ENCODE measurements at places on chromosomes 2 and 18.

DNA sequence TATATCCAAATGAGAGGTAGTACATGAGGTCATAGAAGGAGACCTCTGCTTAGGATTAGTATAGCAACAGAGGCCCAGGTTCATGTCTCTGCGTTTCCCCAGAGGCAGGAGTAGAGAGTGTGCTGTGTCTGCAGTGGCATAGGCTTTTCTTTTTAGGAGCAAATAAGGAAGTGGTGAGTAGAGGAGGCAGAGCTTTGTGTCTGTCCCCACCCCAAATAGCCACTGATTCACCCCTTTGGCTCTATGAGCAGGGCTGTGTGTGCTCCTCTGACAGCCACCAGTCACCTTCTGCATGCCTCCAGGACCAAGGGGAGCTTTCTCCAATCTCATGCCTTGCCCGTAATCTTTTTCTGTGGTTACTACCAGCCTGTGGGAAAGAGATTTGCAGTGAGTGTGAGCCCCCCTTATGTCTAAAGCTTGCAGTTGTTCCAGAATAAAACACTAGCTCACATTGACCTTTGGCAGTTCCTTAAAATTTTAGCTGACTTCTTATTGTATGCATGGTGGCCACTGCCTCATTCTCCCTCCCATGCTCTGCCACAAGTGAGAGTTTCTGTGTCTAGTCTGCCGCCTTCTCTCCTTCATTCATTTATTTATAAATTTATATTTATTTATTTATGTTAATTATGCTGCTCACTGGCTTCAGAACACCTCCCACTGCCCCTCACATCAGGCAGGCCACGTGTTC, 23.5 kb upstream of the ELAC1 start:
- DNase-seq: no peak

- DNase-seq: no peak
Observed at GRCh38 chr18:79698668-79699335, 19.2 kb downstream of the CTDP1 start.

DNA sequence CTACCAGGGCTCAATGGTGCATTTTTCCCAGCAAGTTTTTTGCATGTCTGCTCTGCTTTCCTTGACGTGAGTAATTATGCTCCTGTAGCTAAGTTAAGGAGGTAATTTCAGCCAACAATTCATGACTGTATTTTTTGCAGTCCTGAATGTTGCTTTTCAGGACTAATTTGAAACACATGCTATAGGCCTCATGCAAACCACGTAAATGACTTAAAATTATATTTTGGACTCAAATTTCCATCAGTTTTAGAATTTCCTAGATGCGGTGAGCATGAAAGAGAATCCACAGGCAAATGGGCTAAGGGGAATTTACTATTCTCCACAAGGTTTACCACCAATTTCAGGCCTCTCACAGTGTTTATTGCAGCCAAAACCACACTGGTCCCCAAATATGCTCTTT, 589.9 kb upstream of the LRRTM1 start:
- no peak for DNase-seq

GRCh38 chr2:219358170-219359075, 25.9 kb upstream of the RESP18 start:
- no peak for DNase-seq

GRCh38 chr2:62215306-62216064, 19.6 kb downstream of the B3GNT2 start:
- DNase-seq: no peak

DNA sequence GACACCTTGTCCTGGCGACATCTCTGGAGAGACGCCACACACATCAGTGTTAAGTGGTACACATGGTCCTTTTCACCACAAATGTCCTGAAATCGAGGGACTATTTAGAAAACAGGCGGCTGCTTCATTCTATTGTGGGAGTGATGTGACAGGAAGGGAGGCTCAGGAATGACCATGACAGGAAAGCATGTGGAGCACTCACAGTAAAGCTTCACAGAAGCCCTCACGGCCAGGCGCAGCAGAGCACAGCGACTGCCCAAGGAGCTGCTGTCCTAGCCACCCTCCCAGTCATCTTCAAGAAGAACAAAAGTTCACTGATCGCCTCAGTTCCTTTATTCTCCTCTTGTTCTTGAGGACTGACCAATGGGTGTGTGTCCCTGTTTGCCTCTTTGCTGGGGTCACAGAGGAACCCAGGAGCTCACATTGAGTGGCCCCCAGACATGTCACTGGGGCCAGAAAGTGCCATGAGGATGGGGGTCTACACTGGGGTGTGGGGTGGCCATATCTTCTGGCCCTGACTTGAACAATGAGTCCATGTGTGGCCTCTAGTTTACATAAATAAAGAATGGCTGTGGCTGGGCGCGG, 84.6 kb upstream of the RANBP2 start:
- no peak for DNase-seq

DNA sequence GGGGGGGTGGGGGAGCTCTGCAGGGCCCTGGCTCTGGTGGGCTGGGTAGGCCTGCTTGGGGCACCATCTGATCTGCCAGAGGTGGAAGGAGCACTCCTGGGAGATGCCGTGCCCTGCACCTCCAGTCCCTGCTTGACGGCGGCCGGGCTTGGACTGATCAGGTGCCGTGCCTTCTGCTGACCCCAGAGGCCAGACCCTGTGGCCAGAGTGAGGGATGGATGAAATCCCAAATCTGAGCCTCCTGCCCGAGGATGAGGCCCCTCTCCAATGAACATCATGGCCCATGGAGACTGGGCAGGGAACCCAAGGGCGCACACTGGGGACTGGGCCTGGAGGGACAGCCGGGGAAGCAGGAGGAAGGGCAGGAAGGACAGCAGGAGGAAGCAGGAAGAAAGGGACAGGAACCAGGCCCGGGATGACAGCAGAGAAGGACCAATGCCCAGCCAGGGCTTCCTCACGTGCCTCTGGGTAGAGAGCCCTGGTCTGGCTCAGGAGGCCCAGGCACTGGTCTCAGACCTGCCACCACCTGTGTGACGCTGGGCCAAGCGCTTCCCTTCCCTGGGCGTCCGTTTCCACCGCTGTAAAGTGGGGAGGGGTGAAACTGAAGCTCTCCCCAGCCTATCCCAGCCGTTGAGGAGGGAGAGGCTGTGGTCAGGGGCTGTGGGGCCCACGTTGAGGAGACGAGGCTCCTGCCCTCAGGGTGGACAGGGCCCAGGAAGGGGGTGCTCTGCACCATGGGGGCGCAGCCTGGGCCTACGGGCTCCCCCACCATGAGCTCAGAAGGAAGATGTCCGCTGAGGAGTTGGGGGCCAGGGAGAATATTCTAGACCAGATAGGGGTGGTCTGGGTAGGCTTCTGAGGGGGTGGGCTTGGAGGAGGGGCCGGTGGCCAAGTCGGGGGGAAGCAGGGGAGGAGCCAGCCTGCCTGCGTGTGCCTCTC, 1.0 kb upstream of the GPR35 start:
- no peak for DNase-seq

GRCh38 chr2:25885933-25886332, 7.6 kb upstream of the ASXL2 start:
- no peak for DNase-seq

DNA sequence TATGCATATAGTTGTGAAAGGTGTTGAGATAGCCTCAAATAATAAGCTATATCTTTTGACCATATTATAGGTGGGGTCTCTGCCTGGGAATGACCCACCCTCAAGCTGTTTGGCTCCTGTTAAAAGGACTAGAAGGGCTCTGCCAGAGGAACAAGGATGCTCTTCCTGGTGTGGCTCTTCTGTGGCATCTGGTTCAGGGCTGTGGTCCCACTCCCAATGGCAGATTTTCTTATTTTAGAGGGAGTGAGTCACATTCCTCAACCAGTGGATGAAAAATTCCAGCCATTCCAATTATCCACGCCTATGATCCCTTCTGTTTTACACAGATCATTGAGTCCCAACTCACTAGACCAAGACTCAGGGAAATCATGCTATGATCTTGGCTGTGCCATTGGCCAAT, 119.9 kb downstream of the PARD3B start:
- no peak for DNase-seq

GRCh38 chr18:11412811-11413210, 196.6 kb upstream of the SLC35G4 start:
- DNase-seq: no peak
